ENCODE measurements at places on chromosomes 2 and 18. TPM values are rescaled to one million over a fixed set of nuclear protein-coding genes. Genes with fewer than 3 reads are reported as not detected.

TMEM131 gene
- 18.0 TPM for total RNA-seq

C2orf72 gene
- 7.8 TPM for total RNA-seq

DIPK1C gene
- not detected for total RNA-seq

FMNL2 gene
- 39.0 TPM for total RNA-seq

MC2R gene
- not detected for total RNA-seq

MAT2A gene
- 610 TPM for total RNA-seq

RHOB gene
- total RNA-seq, result 488 TPM

LCT gene
- total RNA-seq, result 0.04 TPM
